ENCODE measurements at places on chromosomes 12 and 14. TPM values are rescaled to one million over a fixed set of nuclear protein-coding genes. Genes with fewer than 3 reads are reported as not detected.

The PLBD1 gene
- not detected for total RNA-seq

GRCh38 chr14:89237921-89238529, 179.0 kb downstream of the FOXN3 start:
- peak; percentile 24 for DNase-seq

The MMP17 gene
- total RNA-seq, result 5.4 TPM

DNA sequence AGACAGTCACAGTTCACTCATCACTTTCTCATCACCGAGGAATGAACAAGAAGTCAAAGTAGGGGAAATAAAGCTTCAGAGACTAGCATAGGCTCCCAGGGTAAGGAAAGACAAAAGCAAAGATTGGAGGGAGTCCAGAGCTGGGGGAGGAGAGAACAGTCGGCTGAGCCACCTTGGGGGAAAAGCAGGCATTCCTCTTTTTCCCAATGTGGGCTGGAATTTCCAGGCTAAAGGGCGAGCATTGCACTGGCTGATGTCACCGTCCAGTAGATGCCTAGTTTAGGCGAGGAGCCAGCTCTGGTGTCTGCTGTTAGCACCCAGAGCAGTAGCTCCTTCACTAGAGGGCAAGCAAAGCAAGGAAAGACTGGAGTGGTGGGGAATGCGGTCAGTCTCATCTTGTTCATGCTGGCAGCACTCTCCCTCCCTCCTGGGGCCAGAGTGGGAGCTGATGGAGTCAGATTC, 8.5 kb upstream of the KRT75 start:
- peak; percentile 98 for DNase-seq

DNA sequence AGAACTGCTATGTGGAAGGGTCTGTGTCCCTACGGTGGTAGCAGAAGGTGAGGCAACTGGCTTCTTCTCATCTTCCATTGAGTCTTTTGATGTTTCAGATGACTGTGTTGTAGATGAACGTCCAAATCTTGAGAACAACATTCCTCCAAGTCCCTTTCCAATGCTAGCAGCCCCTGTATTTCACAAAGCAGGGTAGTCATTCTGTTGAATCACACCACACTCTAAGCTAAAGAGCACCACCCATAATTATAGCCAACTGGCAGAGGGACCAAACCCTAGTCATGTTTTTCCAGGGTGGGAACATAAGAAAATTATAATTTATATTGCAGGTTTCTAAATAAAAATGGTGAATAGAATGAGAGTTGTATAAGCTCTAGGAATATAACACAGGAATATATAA, 98.7 kb downstream of the DDHD1 start:
- DNase-seq, result no peak

GRCh38 chr12:5433081-5433844, 1.4 kb downstream of the NTF3 start:
- no peak for DNase-seq
